Retinal pigment epithelial cell (primary cell): ENCODE measurements at places on chromosomes 11 and 22.

DNA sequence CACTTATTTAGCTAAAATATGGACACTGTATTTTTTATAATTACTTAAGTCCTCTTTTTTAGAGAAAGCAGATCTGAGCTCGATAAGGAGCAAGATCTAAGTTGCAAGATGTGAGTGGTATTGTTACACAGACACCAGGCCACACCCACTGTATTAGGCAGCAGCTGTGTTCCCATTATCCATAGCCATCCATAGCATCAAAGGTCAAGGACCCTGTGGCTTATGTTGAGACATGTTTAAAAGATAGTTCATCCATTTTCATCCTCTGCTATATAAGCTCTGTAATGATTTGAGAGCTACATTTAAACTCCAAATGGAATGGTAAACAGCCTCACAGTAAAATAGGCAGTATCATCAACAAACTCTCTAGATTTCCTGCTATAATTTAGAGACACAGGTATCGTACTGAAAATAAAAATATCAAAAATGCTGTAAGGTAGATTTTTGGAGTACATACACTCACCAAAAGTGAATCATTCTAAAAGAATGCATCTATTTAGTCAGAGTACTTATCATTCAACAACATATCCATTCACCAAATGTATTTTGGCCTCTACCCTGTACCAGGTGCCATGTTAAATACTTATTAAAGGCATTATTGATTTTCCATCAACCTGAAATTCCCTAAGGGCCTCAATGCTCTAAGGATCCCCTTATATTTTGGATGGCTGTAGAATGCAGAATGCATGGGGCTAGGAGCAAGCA, 574.0 kb downstream of the LRRC4C start:
- no peak for DNase-seq

DNA sequence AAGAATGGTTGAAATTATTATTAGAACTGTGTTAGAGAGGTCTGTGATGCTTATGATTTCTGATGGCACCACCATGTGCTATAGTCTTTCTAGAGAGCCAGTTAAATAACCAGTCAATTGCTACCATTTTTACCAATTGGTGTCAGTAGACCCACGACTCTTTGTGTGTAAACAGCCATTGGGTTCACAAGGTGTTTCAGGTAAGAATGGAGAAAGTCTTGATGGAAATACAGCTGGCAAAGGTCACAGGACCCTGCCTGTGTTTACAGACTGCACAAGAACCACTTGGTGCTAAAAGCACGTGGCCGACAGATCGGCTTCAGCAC, 30.5 kb upstream of the OR10G7 start:
- DNase-seq, result no peak

DNA sequence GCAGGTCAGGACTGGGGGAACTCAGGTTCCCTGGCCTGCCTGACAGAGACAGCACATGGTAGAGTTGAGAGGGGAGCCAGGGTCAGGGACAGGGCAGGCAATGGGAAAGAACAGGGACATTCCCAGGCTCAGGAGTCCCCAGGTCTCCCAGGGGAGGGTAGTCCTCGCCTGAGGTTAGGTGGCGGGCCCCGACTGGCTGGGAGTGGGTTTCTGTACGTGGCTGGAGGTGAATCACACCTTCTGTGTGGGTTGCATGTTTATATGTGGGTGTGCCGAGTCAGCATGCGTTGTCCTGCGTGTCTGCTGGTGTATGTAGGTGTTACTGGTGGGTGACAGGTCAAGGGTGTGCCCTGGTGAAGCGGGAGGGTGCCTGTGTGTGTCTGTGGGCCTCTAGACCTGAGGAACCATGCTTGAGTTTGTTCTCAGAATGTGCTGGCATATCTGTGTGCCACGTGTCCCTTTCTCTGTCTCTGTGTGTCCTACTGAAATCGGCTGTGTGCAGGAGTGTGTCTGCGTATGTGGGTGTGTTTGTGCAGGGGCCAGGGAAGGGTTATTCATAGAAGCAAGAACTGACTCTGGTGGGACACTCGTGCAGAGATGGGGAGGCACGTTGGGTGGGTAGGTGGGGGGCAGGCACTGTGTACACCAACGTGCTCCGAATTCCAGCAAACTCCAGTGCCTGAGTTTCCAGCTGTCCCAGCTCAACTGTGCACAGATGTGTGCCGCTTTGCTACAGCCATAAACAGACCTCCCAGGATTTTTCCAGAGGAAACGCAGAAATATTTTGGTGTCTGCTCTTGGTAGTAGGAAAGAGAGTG, 23.8 kb upstream of the OAF start:
- no peak for DNase-seq

DNA sequence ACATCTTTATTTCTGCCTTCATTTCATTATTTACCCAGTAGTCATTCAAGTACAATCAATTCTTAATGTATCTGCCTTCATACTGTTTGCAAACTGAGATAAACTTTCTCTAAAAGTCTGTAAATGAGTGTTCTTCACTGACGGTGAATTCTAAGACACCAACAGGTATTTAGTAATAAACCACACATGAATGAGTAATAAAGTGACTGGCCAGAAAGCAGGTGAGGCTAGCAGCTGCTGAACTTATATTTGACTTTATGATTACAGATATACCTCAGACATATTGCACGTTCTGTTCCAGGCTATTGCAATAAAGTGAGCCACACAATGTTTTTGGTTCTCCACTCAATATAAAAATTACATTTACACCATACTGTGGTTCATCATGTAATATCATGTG, 1894.0 kb upstream of the RAG2 start:
- no peak for DNase-seq

GRCh38 chr22:21624120-21624879, 5.5 kb downstream of the YDJC start:
- DNase-seq, result no peak

- peak; percentile 45 for DNase-seq
Measured at GRCh38 chr11:119764108-119764868, 35.3 kb upstream of the NECTIN1 start.

- no peak for DNase-seq
Measured at GRCh38 chr11:34292111-34292510, 65.7 kb downstream of the ABTB2 start.

GRCh38 chr22:41636467-41636866, 15.4 kb downstream of the XRCC6 start:
- no peak for DNase-seq

- no peak for DNase-seq
Measured at GRCh38 chr22:50189849-50190181, 4.1 kb downstream of the TRABD start.

- DNase-seq, result no peak
Measured at GRCh38 chr22:49382451-49382735, 445.3 kb downstream of the BRD1 start.

GRCh38 chr11:71322861-71323582, 70.6 kb upstream of the SHANK2 start:
- no peak for DNase-seq

GRCh38 chr11:23455321-23455891, 595.1 kb upstream of the CCDC179 start:
- no peak for DNase-seq

DNA sequence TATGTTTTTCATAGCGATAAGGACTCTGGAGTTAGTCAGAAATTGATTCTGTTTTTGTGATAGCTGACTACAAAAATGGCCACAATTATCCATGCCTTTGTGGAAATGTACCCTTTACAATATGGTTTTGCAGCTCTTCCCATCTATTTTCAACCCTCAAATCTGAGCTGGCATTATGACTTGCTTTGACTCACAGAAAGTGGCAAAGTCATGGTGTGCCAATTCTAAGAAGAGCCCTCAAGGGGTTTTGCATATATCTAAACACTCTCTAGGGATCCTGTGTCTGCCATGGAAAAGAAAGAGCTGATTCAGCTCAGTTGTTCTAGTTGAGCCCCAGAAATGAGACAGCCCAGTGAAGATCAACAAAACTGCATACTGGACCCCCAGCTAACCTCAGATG, 390.5 kb upstream of the RAG2 start:
- DNase-seq, result no peak

GRCh38 chr11:95577716-95578460, 211.7 kb downstream of the FAM76B start:
- no peak for DNase-seq

DNA sequence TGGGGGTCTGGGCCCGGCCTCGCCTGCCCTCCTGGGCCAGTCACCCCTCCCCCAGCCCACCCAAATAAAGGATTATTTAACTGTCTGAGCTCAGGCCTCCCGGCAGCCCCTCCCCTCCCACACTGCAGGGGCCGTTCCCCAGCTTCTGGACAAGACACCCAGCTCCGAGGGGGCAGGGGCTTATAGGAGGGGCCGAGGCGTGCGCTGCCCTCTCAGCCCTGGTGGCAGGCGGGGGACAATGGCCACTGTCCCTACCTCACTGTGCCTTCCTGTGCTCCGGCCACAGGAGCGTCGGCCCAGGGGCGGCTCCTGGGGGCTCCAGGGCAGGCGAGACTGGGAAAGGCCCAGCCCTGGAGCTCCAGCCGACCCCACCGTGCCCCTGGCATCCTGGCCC, 2.2 kb upstream of the SELENOO start:
- DNase-seq, result no peak

GRCh38 chr11:57483562-57483918, 23.2 kb downstream of the RTN4RL2 start:
- no peak for DNase-seq

- DNase-seq, result no peak
Measured at GRCh38 chr11:44208976-44209603, 100.8 kb downstream of the ALX4 start.

- DNase-seq, result no peak
Measured at GRCh38 chr22:27598792-27599191, 202.8 kb downstream of the MN1 start.

GRCh38 chr11:14124350-14124749, 161.8 kb downstream of the SPON1 start:
- DNase-seq, result no peak

- no peak for DNase-seq
Measured at GRCh38 chr11:40921246-40921645, 538.2 kb downstream of the LRRC4C start.

- no peak for DNase-seq
Measured at GRCh38 chr11:115918576-115918975, 414.4 kb upstream of the CADM1 start.

DNA sequence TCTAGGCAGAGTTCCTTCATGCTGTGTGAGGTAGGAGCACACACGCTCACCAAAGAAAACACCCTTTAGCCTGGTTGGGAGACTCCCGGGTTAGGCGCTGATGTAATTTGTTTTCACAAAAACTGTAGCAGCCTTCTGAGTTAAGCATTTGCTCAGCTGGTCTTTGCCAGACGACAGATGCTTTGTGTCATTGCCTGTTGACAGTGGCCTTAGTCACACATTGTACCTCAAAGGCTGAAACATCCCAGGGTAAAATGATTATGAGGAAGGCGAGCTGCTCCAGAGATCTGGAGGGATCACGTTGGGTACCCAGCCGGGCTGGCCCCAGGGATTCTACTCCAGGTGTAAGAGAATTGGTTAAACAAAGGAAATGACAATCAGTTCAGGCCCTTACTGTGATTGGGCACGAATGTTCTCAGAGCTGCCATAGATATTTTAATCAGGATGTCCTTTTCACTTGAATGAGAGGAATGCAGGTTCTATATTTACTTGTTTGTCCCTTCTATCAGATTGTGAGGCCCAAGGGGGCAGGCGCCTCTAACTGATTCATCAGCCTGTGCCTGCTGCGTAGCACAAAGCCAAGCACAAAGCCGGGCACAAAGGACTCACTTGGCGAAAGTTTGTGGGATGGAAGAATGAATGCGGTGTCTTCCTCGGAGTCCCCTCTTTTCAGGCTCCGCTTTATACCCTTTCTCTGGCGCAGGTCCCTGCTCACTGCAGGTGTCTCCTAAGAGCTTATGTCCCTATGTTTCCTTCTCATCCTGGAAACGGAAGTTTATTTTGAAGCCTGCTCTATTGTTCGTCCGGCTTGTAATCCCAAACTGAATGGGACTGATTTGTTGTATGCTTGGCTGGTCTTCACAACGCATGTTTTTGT, 47.1 kb downstream of the ADM start:
- DNase-seq, result no peak

GRCh38 chr11:71946144-71946571, 17.3 kb downstream of the RNF121 start:
- no peak for DNase-seq

- DNase-seq, result no peak
Measured at GRCh38 chr11:76798671-76799065, 15.5 kb downstream of the TSKU start.

GRCh38 chr11:88310246-88310645, 27.3 kb downstream of the CTSC start:
- DNase-seq, result no peak

DNA sequence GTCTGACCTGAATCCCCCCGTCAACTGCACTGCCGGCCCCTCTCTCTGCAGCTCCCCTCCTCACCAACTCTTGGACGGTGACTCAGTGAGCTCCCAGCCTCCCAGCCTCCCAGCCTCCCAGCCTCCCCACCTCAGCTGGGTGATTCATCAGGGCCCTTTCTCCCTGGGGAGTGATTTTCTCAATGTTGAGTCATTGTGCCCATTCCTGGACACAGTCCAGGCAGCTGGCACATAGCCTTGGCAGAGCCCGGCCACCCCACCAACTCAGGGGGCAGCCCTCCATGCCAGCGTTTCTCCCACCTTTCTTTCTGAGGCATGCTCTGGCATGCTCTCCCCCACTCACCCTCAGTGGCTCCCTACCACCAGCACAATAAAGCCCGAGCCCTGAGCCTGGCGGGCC, 30.7 kb downstream of the PDE2A start:
- no peak for DNase-seq

- no peak for DNase-seq
Measured at GRCh38 chr11:12094872-12095800, 15.3 kb upstream of the MICAL2 start.

DNA sequence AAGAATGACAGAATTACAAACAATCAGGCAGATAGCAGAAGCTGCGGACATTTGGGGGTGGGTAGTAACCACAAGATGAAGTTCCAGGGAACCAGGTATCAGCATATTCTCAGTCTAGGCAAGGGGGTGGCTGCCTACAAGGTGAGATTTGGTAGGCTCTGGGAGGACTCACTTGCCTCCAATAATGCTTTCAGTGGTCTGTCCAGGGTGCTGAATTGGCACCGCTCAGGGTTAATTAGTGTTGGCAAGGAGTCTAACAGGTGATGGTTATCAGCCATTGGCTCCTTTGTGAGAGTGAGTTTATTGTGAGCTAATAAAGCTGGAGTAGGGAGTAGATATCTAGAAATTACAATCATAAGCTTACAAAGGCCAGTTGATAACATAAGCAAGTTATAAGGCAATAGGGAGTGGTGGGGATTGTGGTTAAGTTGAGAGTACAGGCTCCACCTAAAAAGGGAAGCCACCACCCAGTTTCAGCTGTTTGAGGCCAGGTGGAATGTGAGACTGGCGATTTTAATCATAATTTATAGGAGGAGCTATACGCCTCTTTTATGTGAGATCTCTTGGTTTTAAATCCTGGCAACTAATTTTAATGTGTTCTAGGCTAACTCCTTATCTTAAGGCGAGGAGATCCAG, 320.5 kb downstream of the MIAT start:
- no peak for DNase-seq

DNA sequence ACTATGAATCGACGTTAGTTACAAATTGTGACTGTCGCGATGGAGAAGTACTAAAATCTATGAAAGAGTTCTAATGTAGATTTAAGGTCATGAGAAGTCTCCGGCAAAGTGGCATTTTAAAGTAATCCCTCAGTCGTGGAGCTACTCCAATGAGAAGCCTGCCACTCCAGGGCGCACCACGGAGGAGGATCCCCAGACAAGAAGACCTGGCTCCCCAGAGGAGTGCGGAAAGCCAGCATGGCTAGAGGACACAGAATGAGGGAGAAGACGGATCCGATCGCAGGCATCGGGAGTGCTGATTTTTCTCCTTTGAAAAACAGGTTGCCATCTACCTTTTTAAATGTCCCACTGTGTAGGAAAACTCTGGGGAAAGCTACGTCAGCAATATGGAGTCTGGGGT, 141.6 kb upstream of the TEAD1 start:
- DNase-seq, result no peak
